Erythroblast (primary cell): ENCODE measurements at places on chromosomes 6 and 20.

DNA sequence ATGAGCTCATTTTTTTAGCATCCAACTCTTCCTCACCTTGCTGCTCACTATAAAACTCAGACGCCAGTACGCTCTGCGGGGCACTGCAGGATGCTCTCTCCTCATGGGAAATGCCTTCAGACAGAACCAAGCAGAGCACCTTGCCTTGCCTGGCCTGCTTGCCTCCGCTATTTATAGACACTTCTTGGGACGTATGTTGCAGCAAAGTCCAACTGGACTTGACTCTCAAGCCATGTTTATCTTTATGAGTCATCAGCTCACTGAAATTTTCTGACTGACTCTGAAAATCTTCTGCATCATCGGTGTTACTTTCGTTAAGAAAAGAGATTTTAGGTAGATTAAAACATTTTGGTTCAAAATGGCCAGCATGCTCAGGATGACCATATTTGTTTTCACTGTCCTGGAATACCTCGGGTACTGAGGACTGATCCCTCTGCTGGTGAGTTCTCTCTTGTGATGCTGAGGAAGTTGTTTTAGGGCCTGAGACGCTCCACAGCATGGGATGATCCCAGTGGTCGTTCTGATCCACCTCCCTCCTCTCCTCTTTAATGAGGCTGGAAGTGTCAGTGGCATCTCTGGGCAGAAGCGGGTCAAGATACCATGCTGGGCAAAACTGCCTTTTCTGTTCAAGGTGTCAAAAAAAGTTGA, 204.5 kb downstream of the KIF16B start:
- no peak for DNase-seq

DNA sequence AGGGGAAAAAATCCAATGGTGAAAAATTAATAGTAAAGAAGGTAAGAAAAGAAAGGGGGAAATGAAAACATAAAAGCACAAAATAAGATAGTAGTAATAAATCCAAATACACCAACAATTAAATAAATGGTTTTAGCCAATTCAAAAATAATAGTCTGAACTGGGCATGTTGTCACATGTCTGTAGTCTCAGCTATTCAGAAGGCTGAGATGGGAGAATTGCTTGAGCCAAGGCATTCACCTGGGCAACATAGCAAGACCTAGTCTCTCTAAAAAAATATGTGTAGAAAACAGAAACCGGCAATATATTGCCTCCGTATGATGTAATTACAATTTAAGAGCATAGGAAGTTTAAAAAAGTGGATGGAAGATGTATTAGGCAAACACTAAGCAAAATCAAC, 311.3 kb upstream of the FERMT1 start:
- DNase-seq, result no peak

GRCh38 chr6:119476024-119476423, 126.5 kb upstream of the MAN1A1 start:
- DNase-seq, result no peak

- peak; percentile 39 for DNase-seq
Measured at GRCh38 chr20:23193801-23194384, 107.8 kb upstream of the CD93 start.

DNA sequence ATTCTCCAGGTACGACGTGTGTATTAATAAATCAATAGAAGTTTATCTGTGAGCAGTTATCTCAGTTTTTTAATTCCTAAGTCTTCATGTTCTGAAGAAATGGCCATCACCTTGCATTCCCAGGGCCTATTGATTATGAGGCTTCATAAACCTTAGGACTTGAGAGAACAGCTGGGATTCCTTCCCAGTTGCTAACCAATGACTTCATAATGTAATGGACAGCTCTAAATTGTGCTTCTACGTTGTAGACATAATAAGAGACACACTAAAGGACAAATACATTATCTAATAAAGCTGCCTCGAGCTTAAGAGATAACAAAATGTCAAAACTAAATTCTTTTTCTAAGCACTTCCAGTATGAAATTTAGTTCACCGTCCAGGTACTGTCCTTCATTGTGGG, 30.6 kb downstream of the TSHZ2 start:
- DNase-seq, result no peak

- no peak for DNase-seq
Measured at GRCh38 chr6:112342511-112342910, 4.6 kb upstream of the RFPL4B start.

DNA sequence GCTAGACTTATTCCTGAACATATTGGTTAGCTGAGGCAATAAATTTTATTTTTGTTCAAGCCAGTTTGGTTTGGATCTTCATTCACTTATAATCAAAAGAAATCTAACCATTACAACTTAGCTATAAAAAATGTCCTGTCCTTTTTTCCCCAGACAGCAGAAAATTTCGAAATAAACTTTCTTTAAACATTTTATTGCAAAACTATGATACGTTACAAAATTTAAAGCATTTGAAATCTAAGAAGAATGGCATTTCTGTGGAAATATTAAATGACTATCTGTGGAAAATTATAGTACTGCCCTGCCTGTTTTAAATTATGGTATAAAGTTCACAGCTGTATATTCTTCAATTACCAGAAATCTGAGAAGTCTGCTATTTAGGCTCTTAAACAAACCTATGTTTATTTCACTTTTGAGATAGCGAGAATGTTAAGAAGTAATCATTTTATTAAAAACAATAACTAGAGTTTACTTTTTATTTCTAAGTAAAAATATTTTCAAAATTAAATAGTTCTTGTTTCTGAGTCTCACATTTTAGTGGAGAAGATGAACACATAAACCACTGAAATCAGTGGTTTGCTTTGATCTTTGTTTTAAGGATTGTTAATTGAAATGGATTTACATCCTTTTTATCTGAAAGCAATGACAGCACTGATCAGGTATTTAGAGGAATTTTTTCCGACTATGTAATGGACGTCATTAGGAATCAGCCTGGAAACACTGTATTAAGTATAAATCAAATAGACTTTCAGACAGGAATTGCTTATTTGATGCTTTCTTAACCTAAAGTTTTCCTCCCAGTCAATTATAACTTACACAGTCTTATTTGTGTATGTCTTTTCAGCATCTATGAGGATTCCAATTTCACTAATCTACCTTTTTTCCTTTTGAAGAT, 553.7 kb downstream of the COL12A1 start:
- no peak for DNase-seq

DNA sequence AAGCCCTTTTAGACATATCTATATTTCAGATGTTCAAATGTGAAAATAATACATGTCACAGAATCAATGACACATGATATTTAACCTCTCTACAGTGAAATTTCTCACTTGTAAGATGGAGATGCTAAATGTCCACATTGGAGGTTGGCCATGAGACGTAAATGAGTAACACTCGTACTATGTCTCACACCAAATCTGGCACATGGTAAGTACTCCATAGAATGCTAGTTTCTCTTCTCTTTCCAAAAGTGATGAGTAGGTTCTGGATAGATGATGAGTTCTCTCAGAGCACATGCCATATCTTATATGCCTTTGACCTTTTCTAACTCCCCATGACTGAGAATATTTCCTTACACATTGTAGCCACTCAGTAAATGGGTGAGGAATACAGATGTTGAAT, 17.7 kb downstream of the GFOD1 start:
- no peak for DNase-seq

DNA sequence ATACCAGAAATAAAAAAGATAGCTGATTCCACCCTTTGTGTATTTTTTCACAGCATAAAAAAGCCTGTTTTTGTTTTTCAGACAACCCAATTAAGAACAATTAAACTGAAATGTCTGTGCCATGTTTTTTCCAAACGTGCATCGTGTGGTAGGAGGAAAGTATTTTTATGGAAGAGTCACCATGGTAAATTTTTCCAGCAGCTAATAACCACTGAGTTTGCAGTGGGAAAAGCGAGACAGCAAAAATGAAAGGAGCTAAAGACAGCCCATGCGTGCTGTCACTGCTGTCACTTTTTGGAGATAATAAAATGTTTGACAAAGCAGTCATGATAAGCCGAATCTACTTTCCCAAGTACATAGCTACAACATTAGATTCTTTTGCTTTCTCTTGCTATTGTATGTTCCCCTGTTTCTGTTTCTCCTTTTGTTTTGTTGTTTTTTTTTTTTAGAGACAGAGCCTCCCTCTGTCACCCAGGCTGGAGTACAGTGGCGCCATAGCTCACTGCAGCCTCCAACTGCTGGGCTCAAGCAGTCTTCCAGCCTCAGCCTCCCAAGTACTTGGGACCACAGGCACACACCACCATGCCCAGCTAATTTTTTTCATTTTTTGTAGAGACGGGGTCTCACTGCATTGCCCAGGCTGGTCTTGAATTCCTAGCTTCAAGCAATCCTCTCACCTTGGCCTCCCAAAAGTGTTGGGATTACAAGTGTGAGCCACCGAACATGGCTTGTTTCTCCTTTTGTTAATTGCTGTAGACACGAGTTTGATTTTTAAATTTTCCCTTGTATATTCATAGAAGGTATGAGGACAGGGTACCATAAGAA, 261.3 kb downstream of the TMEM242 start:
- peak; percentile 26 for DNase-seq

- no peak for DNase-seq
Measured at GRCh38 chr20:24016607-24017457, 28.3 kb upstream of the GGTLC1 start.

- DNase-seq, result peak; percentile 70
Measured at GRCh38 chr6:16712931-16713484, 48.3 kb downstream of the ATXN1 start.

DNA sequence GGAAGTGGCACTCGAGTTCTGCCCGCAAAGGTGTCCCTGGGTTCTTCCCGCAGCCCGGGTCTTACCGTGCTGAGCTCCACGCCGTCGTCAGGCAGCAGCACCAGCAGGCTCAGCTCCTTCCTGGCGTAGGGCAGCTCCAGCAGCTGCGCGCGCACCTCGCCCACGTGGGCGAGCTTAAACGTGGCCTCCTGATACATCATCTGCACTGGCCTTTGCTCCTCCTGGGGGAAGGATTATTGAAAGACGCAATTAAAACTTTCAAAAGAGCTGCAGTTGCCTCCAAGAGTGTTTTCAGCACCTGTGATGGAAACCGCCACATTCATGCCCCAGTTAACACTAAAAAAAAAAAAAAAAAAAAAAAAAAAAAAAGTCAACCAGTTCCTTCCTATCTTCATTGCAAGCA, 11.3 kb downstream of the SERPINB9 start:
- DNase-seq, result no peak

DNA sequence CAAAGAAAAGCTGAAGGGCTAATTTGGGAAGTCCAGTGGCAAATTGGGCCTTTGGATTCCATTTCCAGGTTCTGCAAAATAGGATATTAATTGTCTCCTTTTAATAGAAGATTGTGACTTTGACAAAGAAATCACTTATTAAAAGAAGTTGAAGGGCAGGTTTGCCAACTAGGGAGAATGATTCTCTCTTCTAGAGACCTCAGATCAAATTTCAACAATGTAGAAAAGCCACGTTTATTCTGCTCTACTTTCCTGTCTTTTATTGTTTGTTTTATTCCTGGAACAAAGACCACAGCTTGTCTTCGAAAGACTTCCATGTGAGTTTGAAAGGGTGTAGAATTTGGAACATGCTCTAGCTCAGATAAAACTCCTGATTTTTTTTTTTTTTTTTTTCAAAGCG, 65.5 kb upstream of the PRL start:
- DNase-seq, result no peak

DNA sequence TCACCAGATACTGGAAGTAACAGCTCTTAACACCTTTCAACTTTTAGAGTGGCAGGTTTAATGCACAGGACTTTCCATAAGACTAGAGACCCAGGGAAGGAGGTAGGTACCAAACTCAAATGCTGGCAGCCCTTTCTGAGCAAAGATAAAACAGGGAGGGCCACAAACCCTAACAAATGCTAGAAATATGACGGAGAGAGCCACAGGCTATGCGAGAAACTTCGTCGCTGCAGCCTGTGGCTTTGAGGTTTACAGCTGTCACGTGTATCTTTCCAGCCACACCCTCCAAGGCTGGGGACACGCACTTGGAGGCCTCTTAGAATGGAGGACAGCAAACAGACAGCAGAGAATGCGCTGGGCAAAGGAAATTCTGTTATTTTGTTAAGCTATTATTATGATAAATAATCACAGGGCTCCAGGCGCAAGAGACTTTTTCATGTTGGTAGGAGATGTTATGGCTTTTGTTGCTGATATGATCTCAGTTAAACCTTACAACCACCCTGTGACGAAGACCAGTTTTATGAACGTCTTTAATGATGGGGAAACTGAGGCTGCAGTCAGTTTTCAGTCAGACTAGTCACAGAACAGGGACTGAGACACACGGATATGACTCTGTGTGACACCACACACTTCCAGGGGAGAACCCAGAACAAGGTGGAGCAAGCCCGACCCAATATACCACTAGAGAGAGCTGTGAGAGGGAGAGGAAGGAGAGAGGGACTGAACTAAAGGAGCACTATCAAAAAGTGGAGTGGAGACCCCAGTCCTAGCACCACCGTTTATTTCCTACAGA, 2.0 kb downstream of the TRAM2 start:
- DNase-seq, result peak; percentile 69

GRCh38 chr6:63066055-63066704, 145.1 kb upstream of the FKBP1C start:
- no peak for DNase-seq

GRCh38 chr6:15874821-15875220, 212.0 kb upstream of the DTNBP1 start:
- DNase-seq, result no peak

- DNase-seq, result no peak
Measured at GRCh38 chr6:111764238-111765175, 108.7 kb downstream of the FYN start.

GRCh38 chr6:149862922-149863697, 1.0 kb downstream of the LRP11 start:
- peak; percentile 69 for DNase-seq
